Stimulated activated CD4-positive, alpha-beta T cell treated with anti-CD3 and anti-CD28 coated beads, TNF-alpha, amount 100 ng/mL, for 48 hours (primary cell): ENCODE measurements at places on chromosomes 3 and 15.

DNA sequence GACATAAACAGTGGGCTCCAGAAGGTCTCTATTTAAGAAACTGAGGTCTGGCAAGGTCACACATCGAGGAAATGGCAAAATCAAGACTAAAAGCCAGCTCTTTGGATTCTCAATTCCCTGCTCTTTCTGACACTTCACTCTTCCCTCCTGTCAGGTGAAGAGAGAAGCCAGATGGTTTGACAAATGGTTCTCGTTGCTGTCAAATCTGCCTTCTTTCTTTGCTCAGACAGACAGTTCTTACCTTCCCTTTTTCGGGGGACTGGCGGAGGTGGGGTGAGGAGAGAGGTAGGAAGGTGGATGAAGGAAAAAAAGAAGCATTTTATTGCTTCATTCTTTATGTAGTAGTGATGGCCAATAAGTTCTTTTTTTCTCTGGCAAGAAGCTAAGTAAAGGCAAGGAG is 133.4 kb downstream of the LPP start:
- no peak for DNase-seq

DNA sequence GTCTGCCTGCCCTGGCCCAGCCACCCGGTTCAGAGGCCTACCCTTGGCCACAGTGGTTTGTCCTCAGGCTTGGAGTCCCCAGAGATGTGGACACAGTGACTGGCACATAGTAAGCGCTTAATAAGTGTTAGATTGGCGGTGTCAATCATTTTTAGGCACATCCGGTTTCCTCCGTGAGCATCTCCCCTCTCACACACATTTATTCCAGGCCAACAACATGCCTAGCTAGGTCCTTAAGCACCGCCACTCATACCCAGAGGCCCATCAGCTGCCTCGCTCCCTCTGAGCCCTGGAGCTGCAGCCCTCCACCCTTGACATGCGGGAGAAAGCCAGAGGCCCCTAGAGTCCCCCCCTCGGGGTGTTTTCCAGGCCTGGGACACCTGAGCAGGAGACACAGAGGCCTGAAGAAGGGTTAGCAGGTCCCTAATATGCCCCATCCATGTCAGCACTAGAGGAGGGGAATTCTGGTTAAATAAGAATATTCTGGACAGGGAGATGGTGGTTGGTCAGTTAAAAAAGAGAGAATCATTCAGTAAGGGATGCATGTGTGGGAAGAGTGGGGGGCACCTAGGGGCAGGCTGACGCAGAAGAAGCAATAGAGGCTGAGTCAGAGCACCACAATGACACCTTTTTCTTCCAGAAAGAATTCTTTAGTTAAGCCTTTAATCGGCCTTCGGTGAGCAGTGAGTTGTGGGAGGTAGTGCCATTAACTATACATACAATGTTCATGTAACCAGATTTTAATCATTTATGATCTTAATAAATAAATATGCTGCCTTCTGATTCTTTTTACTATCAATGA is 22.3 kb downstream of the NR2F2 start:
- no peak for DNase-seq

DNA sequence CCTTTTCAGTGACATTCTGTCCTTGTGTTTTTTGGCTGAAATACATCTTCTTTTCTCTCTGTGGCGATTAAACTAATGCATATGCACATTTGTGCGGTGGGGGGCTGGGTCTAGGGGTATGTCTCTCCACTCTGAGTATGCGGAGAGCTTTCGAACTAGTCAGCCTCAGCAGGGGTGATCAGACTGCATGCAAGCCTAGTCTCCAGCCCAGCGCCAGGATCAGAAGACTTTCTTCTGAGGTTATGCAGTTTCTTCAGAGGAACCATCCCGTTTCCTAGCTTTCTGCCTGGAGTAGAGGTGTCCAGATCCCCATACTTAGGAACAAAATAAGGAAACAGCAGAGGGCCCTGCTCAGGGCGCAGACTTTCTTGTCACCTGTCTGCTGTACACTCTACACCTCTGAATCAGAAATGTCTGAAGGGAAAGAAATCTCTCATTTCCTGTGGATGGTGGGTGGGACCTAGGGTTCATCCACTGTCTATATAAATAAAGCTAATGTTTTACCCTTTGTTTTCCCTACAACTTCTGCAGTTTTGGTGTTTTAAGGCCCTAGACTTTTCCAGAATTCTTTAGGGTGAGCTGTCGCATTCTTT is 230.4 kb downstream of the ABHD5 start:
- DNase-seq: no peak

- DNase-seq: no peak
These were observed 301.5 kb downstream of the PYDC2 start for GRCh38 chr3:191762323-191762960.

- DNase-seq: no peak
These were observed 573.8 kb upstream of the NAALADL2 start for GRCh38 chr3:174285242-174285864.

GRCh38 chr15:94840794-94841783 is 609.7 kb downstream of the MCTP2 start:
- DNase-seq: no peak

GRCh38 chr3:10935028-10935427 is 57.5 kb upstream of the SLC6A1 start:
- DNase-seq: no peak

- DNase-seq: no peak
These were observed 218.0 kb downstream of the CADM2 start for GRCh38 chr3:85176799-85177198.

DNA sequence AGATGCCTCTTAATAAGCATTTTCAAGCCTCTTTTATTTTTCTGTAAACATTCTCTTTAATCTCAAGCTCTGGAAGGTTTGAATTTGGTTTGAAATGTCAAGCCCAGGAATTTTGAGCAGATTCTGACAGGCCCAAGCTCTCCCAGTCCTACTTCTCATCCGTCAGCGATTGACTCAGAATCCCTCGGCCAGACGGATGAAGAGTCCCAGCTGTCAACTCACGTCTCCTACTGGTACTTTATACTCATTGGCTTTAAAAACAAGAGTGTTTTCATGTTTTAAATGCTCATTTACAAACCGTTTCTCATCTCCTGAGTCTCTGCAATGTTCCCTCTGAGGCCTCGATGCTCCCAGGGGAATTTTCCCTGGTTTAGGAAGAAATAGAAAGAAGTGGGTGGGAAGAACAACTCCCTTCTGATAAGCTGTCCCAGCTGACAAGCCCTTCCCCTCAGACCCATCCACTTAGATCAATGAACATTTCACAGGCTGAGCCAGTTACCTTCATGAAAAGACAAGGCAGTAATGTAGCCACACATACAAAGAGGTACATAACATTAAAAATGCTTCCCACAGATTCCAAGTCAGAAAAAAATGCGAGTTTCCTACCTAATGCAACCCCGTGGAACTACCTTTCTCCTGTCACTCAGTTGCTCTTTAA is 478.2 kb upstream of the DPH6 start:
- no peak for DNase-seq

DNA sequence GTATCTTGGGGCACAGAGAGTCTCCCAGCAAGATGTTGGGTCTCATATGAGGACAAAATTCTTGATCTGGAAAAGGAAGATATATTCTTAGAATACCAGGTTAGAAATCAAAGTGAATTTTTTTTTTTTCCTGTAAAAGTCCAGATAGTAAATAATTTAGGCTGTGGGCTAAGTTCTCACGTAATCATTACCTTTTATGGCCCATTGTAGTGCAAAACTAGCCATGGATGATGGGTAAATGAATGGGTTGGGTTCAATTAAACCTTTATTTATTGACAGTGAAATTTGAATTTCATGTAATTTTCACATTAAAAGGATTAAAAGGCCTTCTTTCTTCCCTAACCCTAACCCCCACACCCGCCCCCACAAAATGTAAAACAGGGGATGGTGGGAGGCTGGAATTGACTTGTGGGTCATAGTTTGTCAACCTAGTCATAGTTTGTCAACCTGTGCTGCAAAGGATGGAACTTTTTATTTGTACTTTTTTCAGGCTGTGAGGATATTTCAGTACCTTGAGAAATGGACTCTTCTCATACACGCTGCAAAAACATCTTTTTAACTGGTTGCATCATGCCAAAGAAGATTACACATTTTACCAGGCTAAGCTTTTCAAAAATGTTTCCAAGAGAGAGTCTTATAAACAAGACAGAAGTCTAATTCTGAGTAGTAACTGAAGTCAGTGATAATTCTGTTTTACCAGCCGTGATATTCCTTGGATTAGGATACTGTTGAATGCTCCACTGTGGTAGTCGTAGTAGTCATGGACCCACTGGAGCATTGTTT is 138.8 kb downstream of the AKAP13 start:
- no peak for DNase-seq

DNA sequence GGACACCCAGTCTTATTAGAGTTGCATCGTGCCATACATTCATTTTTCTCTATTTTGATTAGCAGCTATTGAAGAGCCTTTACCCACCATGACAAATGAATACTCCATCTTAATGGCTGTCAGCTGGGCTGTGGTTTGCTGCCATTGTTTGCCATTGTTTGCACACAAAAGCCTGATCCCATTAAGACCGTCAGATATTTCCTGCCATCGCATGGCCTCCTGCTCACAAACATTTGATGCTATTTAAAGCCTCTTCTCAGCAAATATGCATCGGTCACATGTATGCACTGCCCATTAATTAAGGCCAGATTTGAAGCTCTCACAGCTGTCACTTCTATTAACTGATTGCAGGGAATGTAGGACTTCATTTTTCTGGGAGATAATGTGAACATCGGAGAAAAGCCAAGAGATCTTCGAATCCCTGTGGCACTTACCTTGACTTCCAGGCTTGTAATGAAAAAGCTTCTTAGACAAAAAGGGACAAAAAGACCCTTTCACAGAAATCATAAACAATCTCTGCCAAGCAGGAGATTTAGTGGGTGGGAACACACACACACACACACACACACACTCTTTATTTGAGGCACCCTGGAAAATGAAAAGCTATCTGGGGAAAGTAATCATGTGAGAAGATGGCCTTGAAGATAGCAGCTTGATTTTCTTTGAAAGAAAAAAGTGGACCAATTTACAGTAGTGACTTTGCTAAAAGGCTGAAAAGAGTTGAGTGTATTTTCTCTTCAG is 175.4 kb upstream of the NR2E3 start:
- DNase-seq: no peak

- DNase-seq: no peak
These were observed 110.0 kb upstream of the MEF2A start for GRCh38 chr15:99455789-99456160.

- no peak for DNase-seq
These were observed 80.9 kb downstream of the RPLP1 start for GRCh38 chr15:69533522-69533921.

- DNase-seq: no peak
These were observed 37.2 kb downstream of the PIK3CB start for GRCh38 chr3:138797508-138798038.

DNA sequence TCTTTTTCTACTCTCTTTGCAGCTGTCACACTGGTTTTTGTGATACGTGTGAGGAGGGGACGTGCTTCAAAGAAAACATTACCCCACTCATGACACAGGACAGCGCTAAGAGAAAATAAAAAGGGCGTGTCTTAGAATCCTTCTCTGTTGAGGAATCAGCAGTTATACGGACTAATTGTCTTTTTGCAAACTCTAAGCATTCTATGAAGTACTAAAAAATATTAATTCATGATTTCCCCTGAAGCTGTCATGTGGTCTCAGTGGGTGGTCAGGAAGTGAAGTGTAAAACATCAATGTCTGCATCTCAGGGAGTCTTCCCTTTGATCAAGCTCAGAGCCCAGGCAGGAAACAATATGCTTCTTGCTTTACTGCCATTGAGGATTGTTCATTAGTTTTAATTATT is 117.5 kb upstream of the CRBN start:
- no peak for DNase-seq

DNA sequence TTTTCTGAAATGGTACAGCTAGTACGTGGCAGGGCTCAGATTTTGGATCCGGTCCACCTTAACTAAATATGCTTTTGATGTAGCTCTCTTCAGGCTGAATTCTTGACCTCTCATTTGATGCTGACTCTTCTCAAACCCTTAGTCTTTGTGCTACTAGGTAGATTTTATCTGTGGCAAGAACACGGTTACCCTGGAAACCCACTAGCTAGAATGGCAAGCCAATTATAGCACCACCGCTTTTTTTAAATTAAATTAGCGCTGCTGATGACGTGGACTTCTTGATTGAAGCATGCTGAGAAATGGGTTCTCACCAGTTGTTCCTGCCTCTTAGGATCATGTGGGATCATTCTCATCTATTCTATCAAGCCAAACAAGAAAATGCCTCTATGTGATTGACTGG is 421.5 kb downstream of the LPP start:
- DNase-seq: no peak

DNA sequence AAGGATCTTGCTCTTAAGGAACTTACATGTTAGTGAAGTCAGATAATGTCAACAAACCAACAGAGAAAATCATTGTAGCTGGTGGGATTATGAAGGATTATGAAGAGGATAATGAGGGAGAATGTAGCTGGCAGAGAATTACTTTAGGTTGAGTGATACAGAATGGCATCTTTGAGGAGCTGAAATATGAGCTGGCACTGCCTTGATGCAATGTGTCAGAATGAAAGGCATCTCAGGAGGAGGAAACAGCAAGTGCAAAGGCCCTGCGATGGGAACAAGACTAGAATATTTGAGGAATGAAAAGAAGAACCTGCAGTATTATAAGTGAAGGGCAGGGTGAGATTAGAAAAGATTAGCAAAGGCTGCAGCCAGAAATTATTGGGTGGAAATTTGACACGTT is 237.2 kb upstream of the ADAMTS9 start:
- no peak for DNase-seq

DNA sequence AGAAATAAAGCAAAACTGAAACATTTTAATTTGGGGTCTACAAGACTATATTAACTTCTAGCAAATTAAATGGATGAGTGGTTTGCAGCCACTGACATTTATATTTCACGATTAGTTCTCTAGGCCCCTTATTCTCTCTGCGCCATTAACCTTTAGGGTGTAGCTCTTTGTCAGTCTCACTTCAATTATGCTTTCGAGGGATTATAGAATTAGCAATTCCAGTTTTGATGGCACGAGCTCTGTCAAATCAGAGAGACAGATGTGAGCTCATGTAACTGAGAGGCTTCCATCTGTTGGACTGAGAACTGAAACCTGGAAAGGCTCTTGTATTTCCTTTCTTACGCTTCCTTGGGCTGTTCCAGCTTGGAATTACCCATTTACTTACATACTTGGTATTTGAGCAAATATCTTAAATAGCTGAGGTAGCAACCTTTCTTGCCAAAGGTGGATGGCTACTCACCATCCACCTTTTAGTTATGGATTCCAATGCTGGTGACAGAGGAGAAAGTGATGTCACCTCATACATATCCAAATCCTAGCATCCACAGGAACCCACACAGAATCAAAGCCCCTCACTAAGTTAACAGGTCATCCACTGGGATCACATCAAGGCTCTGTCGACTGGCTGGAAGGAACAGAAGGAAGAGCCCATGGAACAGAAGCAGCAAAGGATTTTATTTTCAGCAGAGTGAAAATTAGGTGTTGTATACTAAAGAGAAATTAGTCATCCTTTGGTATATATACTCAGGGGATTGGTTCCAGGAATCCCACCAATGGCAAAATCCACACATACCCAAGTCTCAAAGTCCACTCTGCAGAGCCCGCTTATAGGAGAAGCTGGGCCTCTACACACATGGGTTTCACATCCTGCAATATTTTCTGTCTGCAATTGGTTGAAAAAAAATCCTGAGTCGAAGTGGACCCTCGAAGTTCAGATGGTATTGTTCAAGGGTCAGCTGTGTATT is 20.8 kb downstream of the VGLL4 start:
- no peak for DNase-seq
